Foreskin fibroblast (primary cell): ENCODE measurements at places on chromosomes 7 and 10.

- no peak for DNase-seq
These were observed 74.0 kb downstream of the TLL2 start for GRCh38 chr10:96439725-96440124.

GRCh38 chr10:126497672-126498071, 109.4 kb upstream of the ADAM12 start:
- no peak for DNase-seq

DNA sequence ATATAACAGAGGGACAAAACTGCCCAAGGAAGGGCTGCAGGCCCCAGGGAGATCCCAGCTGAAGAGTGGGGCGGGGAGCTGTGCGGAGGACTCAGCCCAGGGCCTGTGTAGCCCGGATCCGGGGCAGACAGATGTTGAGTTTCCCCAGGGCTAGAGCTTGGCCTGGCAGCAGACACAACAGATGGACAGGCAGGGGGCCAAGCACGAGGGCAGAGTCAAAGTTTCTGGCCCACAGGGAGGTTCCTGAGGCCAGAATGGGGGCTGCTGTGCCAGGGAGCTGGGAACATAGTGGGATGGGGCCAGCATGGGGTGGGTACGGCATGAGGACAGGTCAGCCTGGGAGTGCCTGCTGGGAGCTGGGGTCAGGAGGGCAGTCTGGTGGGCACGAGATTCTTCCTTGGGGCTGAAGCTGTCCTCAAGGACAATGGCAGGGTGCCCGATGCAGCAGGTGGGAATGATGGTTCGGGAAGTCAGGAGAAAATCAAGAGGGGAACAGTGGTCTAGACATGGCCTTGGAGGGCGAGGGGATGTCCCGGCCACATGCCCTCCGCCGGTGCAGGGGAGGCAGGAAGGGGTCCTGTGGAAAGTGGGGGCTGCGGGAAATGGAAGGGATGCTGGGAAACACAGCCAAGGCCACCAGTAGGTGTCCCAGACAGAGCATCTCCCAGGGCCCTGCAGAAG, 519.1 kb upstream of the FOXK1 start:
- DNase-seq, result no peak

GRCh38 chr7:25180592-25180923, 47.7 kb downstream of the NPVF start:
- DNase-seq, result no peak

- no peak for DNase-seq
These were observed 47.3 kb upstream of the AUTS2 start for GRCh38 chr7:69550991-69551390.

DNA sequence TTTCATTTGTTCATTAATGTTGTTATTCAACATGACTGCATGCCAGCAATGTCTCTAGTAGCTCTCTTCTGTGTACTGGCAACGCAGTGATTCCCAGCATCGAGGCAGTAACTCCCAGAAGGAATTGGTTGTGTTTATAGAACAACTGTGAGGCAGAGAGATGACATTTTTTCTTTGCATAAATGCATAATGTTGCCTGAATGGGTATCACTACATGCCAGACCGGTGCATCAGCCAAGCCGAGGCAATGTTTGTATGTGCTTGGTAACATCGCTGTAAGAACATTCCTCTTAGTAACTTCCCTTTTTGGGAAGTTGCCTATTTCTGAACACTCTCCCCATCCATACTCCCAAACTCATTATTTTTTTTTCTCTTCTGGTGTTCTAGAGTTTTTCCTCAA, 182.9 kb downstream of the HTR7 start:
- peak; percentile 96 for DNase-seq
